ENCODE measurements at places on chromosomes 6 and 20.

DNA sequence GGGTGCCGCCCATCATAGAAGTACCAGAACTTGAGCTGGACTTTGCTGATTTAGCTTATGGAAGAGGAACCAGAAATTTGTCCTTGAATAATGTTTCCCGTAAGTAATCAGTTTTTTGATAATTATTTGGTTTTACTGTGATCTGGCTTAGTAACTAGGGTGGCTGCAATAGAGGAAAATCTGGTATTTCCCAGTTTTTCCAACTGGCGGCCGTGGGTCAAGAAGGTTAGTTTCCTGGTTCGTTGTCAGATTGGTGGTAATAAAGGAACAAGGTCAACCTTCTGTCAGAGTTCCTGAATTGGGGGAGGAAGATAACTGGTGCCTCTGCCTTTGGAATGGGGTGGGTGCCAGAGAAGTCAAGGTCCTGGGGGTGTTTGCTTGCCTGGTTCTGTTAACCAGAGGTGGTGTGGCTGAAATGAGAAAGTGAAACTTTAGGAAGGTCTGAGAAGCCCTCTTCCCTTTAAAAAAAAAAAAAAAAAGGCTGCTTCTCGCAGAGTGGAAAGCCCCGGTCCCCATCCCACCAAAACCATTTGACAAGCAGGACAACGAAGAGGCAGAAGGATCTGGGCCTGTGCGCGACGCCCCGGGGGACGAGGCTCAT, at the start of gene CALHM6:
Gene CALHM6, plus strand, starts transcription at position 45 of the 601 bp plus-strand sequence. Its CDS starts 555 bp downstream, at position 600.
- DNase-seq, result no peak

DNA sequence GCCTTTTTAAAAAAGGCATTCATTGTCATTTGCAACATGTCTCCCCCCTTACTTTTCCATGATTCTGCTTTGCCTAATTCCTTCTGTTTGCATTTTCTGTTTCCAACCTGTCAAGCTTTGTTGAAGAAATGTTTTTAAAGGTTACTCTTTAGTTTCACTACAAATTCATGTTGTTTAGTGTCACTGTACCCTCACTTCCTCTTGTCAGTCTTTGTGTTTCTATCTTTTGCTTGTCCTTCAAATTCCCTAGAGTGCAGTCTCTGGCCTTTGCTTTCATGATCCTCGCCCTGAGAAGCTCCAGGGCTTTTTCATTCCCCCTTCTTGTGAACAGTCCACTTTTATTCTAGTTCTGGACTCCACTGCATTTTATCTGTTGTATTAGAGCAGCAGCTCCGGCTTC, 90.6 kb downstream of the MAP3K4 start:
- DNase-seq, result no peak

DNA sequence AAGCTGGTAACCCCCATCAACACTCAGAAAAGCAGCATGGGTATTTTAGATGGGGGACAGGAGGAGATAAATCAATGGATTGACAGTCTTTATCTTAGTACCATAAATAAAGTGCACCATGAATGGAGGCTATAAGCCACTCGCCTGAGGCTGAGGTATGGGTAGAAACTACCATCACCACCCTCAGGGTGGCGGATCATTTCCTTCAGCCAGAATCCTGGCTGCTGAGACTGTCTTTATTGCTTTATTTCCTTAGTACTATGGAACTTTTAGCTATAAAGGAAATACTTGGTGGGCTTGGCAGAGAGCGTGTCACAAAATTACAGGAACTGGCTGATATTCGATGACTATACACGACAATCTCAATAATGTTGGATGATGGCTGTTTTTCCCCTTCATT, 52.2 kb downstream of the STK38 start:
- no peak for DNase-seq

DNA sequence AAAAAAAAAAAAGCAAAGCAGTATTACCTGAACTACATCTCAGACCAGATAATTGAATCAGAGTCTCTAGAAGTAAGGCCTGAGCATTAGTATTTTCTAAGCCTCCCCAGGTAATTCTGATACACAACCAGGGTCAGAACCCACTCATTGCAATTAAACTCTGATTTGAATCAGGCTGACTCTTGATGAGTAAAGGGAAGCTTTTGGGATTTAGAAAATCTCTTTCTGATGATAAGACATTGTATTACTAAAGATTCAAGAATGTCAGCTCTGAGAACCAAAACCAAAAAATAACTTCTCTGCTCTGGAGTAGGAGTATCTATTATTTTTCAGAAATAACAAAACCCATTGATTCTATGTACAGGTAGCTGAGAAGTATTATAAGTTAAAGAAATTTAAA, 100.1 kb upstream of the COL21A1 start:
- DNase-seq, result no peak

DNA sequence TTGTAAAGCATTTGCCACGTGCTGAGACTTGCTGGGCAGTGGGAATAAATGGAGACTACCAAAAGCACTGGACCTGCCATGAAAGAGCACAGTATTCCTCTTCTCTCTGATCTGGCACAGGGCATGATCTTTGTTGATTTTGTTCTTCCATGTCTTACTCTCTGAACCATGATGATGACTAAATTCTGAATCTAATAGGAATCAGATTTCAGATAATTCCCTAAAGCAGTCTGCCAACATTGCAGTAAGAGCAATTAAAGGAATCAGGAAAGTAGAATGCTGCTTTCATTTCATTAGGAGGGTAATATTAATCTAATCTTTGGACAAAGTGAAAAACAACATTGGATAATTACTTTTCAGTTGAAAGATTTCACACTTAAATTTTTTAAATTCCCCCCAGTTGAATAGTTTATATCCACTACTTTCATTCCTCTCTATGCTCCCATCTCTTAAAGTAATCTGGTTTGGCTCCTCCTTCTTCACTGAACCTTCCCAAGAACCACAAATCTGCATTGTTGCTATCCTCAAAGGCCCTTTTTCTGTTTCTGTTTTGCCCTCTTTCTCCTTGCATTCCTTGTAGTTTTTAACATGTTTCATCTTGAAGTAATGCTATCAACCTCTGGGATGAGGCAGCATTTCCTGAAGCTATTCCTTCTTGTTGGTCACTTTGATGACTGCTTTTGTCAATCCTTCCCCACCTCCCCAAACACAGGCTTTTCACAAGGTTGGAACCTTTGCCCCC, 243.2 kb upstream of the TENT5A start:
- peak; percentile 8 for DNase-seq

DNA sequence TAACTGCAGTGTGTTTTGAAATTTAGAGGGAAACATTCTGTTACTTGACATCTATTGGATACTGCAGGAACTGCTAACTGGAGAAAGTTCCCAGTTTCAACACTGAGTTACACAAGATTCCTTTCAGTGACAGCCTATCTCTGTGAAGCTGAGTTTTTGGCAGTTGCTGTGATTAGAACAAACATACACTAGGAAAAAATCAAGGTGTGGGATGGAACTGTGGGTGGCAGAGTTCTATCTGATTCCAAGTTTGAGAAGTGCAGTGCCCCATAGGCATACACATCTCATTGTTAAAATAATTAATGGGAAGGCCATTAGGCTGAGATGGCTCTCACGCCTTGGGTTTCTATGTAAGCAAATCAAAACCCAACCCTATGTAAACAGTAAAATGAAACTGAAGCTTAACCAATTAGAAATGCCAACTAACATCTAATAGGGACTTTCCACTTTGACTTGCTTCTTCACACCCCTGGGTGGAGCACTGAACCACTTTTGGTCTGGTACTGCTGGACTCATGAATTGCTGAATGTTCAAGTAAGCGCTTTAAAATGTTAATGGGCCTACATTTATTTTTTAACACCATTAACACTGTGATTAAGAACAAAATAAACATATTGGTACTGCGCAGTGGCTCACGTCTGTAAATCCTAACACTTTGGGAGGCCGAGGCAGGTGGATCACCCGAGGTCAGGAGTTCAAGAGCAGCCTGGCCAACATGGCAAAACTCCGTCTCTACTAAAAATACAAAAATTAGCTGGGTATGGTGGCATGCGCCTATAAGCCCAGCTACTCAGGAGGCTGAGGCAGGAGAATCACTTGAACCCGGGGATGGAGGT, 55.2 kb upstream of the TBC1D7 start:
- DNase-seq, result no peak

DNA sequence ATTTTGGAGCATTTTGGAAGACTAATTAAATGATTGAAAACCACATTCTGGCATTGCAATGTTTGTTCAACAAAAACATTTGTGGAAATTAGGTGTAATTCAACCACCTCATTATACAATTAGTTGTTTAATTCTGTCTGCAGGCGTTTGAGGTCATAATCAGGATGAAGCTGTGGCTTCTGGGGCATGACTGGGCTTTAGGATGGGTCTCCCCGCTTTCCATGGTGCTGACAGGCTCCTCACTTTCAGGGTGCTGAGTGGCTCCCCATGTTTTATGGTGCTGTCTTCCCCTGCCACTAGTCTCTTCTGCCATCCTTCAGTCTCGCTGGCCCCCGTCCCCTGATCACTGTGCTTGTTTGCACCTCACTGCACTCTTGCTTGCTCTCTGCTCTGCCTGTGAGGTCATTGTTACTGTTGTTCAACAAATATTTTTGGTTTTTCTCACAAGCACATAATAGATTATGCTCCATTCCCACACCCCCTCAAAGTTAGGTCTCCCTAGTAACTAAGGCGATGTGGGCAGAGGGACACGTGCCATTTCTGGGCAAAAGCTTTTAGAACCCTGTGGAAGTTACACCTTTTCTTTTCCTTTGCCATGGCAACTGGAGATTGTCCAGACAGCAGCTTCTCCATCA, 25.4 kb upstream of the ZNF831 start:
- DNase-seq, result no peak

DNA sequence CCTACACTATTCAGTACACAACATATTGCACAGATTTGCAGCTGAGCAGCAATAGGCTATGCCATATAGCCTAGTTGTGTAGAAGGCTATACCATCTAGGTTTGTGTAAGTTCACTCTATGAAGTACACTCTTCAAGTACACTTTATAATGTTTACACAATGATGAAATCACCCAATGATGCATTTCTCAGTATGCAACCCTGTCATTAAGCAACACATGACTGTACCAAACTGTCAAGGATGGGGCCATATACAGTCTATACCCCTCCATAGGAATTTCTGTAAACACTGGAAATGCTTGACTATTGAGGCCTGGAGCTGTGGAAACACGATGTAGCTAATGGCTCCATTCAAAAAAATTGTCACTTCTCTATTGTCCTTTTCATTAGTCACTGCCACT, 535.4 kb downstream of the EPM2A start:
- no peak for DNase-seq

- DNase-seq, result peak; percentile 80
Measured at GRCh38 chr6:23329086-23329485, 759.7 kb downstream of the HDGFL1 start.

DNA sequence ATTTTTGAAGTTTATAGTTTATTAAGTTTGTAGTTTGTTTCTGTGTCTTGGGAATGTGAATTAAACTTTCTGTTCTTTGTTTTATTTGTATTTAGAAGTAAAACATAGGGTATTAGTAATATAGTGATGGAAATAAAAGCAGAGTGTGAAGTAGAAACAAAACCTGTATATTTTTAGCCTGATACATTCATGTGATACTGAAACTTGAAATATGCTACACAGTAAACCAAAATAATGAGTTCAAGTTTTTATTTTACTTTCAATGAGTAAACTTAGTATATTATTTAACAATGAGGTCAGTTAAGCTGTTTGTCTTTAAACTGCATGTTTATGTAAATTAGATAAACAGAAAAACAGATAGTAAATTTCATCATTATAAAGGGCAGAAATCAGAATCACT, 1592.6 kb downstream of the GRIK2 start:
- no peak for DNase-seq

- no peak for DNase-seq
Measured at GRCh38 chr6:72950114-72950860, 275.0 kb downstream of the KHDC1L start.

DNA sequence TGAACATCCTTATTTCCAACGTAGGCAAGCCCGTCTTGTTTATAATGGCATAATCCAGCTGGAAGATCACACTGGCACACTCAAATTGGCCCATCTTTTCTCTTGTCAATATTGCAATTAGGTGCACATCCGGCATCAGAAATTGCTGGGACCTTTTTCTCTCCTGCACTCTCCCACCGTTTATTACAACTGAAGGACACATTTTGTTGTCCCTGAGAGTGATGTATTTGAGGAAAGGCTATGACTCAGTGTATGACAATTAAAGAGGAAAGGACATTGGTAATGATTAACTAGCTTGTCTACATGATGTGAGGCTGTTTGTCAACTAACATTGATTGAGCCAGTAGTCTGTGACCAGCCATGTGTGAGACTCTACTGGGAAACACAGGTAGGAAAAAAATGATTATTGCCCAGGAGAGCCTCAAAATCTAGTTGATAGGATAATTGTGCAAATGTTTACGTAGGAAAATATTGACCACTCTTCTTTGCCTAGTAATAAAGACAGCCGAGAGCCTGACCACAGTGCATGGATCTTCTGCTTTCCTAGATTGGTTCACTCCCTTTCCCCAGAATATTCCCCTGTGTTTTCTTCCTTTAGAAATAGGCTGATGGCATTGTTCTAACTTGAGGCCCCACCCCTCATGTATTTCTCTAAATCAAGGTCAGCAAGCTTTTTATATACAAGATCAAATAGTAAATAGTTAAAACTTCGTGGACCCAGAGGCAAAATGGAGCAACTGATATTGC, 230.0 kb upstream of the BTBD3 start:
- DNase-seq, result no peak

DNA sequence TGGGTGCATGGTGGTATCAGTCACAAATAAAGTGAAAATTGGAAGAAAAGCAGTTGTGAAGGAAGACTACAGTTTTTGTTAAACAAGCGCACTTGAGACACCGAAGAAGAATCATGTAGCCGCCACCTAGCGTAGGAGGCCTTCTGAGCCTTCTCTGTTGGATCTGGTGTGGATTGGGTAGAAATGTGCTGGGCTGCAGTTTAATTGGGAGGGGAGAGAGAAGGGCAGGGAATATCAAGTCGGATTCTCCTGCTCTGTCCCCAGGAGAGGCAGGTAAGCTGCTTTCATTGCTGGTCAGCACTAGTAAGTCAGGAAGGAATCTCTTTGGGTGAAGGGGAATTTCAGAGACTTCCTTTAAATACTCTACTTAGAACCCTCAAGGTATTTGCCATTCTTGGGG, 1.2 kb upstream of the FABP7 start:
- DNase-seq, result no peak

All from NCI-H524 (cell line).